ENCODE measurements at places on chromosomes 16 and 17. TPM values are rescaled to one million over a fixed set of nuclear protein-coding genes. Genes with fewer than 3 reads are reported as not detected.

The TRPV3 gene
- 0.14 TPM for total RNA-seq

The USP43 gene
- 0.16 TPM for total RNA-seq

The CBX2 gene
- 0.33 TPM for total RNA-seq

The RASD1 gene
- total RNA-seq: 12.5 TPM

The REXO5 gene
- total RNA-seq: 3.1 TPM

The C16orf78 gene
- total RNA-seq: not detected

The KRT12 gene
- total RNA-seq: not detected

GRCh38 chr16:31487720-31488467, 5.0 kb downstream of the SLC5A2 start:
- DNase-seq: no peak

DNA sequence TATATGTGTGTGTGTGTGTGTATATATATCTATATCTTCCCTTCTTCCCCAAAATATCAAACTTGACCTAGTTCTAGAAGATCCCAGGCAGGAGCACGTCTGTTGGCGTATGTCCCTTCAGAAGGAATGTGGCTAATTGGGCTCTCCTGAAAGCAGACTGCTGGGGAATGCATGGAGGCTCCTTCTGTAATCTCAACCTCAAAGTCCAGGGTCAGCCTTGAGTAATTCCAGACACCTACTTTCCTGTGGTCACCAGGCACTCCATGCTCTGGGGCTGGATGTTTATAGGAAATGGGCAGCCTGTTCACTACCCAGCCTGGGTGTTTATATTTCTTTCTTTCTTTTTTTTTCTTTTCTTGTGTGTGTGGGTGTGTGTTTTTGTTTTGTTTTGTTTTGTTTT, 13.4 kb downstream of the BCO1 start:
- no peak for DNase-seq

DNA sequence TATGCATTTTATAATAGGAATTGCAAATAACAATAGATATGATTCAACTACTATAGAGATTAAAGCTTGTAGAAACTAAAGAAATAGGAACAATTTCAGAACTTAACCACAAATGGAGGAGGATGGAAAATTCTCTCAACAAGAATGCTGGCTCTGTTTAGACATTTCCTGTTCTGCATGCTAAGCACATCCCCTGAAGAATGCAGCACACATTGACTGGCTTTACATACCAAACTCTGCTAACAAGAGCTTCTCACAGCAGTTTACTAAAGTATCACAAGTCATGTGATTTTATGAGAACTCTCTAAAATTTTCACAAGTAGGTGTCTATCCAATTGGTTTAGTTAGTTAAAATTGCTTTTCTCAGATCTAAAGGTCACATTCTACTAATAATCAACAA, 85.2 kb downstream of the SPAG9 start:
- no peak for DNase-seq

DNA sequence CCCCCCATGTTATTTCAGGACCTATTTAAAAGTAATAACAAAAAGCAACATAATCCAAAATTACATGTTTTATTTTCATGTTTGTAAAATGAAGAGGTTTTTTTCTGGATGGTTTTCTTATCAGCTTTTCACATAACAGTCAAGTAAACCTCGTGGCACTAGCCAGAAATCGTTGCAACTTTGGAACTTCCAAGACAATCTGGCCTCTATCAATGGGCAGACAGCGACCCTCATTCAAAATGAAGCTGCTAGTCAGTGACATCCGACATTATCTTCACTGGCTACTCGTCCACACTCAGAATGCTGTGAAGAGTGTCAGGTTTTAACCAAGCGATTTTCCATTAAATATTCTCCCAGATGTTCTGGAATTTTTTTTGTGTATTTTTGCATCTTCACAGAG, 22.7 kb downstream of the ZNF652 start:
- no peak for DNase-seq

- DNase-seq: no peak
Measured at GRCh38 chr16:20774703-20775362, 11.0 kb downstream of the ACSM3 start.

- DNase-seq: peak; percentile 46
Measured at GRCh38 chr17:79631640-79632431, 21.0 kb upstream of the RBFOX3 start.

- no peak for DNase-seq
Measured at GRCh38 chr17:49996495-49997300, 1.7 kb upstream of the DLX3 start.

DNA sequence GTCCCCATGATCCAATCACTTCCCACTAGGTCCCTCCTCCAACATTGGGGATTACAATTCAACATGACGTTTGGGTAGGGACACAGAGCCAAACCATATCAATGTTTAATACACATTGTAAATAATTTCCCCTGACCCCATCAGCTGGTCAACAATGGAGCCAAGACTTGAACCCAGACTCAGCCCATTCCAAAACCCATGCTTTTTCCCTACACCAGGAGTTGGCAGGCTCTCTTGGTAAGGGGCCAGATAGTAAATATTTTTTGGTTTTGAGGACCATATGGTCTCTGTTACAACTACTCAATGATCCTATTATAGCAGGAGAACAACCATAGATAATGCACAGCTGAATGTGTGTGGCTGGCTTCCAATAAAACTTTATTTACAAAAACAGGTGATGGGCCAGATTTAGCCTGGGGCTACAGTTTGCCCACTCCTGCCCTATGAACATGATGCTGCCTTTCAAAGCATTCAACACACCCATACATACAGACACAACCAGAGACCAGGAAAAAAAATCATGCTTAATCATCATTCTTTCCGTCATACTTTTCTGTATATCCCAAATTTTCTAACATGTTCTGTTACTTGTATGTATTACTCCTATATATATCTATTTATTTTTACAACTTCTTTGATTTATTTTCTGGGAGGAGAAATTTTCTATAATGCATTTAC, 22.1 kb upstream of the MSI2 start:
- DNase-seq: no peak

DNA sequence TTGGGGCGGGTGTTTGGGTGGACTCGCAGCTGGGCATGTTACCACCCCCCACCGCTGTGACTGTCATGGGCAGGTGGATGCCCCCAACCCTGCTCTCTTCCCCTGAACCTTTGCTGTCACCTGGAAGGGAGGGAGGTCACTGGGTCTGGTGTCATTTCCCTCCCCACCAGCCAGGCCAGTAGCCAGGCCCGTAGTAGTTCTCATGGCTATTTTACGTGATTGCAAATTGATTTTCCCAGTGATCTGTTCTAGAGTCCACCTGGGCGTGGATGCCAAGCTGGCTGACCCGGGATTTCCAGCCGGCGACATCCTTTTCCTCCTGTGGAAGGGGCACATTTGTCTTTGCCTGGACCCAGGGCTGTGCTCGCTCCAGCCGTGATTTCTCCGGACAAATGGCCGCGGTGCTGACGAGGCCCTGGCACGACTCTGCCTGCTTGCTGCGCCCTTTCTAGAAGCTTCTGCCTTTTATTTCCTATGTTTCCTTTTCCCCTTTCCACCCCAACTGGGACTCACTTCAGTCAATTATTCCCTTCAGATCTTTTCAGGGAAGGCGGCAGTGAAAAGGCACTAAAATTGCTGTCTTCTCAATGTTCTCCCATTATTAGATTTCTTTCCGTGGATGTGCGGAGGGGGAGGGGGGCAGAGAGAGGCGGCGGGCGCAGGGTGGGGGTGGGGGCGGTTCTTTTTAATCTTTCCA, 226.9 kb upstream of the CIBAR2 start:
- no peak for DNase-seq

DNA sequence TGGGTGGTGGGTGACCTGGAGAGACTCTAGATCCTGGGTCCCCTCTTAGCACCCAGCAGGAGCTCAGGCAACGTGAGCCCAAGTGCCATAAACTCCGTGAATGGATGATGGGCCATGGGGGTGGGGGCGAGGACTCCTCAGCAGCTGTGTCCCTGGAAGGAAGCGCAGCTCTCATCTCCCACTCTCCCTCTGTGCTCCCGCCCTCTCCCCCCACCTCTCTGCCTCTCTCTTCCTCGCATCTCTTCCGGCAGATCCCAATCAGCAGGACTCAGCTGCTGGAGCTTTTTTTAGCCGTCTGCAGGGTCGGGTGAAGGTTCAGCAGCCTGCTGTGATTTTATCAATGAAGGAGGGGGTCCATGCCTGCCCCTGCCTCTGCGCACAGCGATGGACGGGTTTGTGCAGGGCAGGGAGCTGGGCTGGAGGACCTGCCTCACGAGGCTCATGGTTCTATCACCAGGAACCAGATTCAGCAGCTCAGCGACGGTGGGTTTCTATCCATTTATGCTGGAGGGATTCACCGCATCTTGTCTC, 8.3 kb downstream of the CCR7 start:
- DNase-seq: no peak

DNA sequence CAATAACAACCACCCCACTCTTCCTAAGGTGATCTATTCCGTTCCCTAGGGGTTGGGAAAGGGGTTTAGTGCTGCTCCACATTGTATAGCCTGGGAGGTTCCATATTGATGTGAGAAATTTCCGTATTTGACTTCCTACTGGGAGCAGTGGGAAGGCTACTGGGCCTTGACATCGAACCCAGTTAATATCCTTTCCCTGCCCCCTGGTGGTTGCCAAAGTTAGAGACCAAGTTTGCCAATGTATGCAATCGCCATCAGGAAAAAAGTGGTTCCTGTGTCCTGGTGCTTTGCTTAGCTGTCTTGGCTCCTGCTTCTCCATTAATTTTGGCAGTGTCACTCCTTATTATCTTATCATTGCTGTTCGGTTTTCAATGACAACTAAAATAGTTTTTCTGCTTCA, 914.9 kb downstream of the KCNJ2 start:
- DNase-seq: no peak

GRCh38 chr16:89322321-89323119, 105.0 kb downstream of the ZNF778 start:
- peak; percentile 88 for DNase-seq

Data from sigmoid colon (tissue), 7 donors.